Upper lobe of left lung (tissue), 6 donors: ENCODE measurements at places on chromosomes 16 and 17. TPM values are rescaled to one million over a fixed set of nuclear protein-coding genes. Genes with fewer than 3 reads are reported as not detected.

The SULT1A2 gene
- 40.8 TPM for total RNA-seq

The C17orf100 gene
- 0.91 TPM for total RNA-seq

The HES7 gene
- total RNA-seq = not detected

The CDYL2 gene
- total RNA-seq = 6.3 TPM

The DNAH17 gene
- 2.0 TPM for total RNA-seq

The LMF1 gene
- 22.0 TPM for total RNA-seq

The CLEC3A gene
- total RNA-seq = not detected

The TRPV3 gene
- 0.26 TPM for total RNA-seq

The ARL5C gene
- not detected for total RNA-seq

The BBS2 gene
- 27.5 TPM for total RNA-seq

The TSNAXIP1 gene
- 0.66 TPM for total RNA-seq

The SPN gene
- total RNA-seq = 79.4 TPM

The FDXR gene
- 13.2 TPM for total RNA-seq
